ENCODE measurements at places on chromosomes 16 and 17. TPM values are rescaled to one million over a fixed set of nuclear protein-coding genes. Genes with fewer than 3 reads are reported as not detected.

Gene PDIA2
- not detected for total RNA-seq

Gene CNTNAP1
- 40.1 TPM for total RNA-seq

DNA sequence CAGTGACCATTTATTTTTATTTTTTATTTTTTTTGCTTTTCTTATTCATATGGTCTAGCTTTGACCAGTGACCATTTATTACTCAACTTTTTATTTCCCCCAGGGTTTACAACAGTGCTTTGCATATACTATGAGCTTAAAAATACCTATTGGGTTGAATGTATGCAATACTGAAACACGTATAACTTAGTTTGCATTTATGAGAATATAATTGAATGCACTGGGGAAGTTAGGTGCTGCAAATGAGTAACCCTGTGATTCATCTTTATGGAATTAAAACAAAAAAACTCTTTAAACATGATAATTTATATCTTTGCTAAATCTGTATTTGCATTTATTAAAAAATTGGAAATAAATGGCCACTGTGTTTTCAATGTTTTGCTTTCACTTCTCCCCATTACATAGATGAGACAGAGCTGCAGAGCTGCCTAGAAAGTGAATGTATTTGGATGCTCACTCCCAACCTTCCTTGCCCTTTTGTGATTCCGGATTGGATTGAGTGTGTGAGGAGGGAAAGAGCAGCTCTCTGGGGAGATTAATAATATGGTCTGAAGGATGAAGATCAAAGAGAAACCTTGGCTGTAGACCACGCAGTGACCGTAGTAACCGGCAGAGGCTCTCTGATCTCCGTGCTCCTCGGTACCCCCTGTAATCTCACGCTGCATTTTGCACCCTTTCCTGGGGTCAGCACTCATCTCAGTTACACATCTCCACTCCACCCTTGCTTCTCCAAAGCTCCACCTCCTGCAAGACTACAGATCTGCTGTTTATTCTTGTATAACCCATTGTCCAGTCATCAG is 14.3 kb downstream of the TMEM100 start:
- no peaks in the 10 kb centered on the region for H3K36me3 ChIP-seq
- no peak overlapping the region for H3K27ac ChIP-seq
- DNase-seq = no peak
- peaks cover 8% of the 10 kb centered on the region for H3K4me1 ChIP-seq
- H3K27me3 ChIP-seq = peaks cover 4% of the 10 kb centered on the region

Gene IL17C
- total RNA-seq = not detected

GRCh38 chr17:61015966-61016365 is 338.3 kb downstream of the BCAS3 start:
- H3K36me3 ChIP-seq = no peaks in the 10 kb centered on the region
- H3K27ac ChIP-seq = no peak overlapping the region
- no peaks in the 10 kb centered on the region for H3K27me3 ChIP-seq
- peak; percentile 57 for DNase-seq
- peak overlapping the region; percentile 19 for H3K4me3 ChIP-seq
- peaks cover 4% of the 10 kb centered on the region for H3K4me1 ChIP-seq

Gene CES3
- total RNA-seq = 1.3 TPM

GRCh38 chr16:74926805-74927204 is 58.1 kb downstream of the WDR59 start:
- no peak overlapping the region for H3K27ac ChIP-seq
- H3K27me3 ChIP-seq = no peaks in the 10 kb centered on the region
- H3K4me3 ChIP-seq = no peak overlapping the region
- H3K4me1 ChIP-seq = no peaks in the 10 kb centered on the region
- no peaks in the 10 kb centered on the region for H3K36me3 ChIP-seq

Gene SLC5A10
- under 0.01 TPM for total RNA-seq

GRCh38 chr16:72996291-72997062 is 51.5 kb downstream of the ZFHX3 start:
- no peaks in the 10 kb centered on the region for H3K27me3 ChIP-seq
- no peak for DNase-seq
- no peak overlapping the region for H3K4me3 ChIP-seq
- H3K36me3 ChIP-seq = no peaks in the 10 kb centered on the region

- no peak for DNase-seq
- no peaks in the 10 kb centered on the region for H3K36me3 ChIP-seq
- no peak overlapping the region for H3K4me3 ChIP-seq
- H3K27ac ChIP-seq = no peak overlapping the region
- H3K4me1 ChIP-seq = no peaks in the 10 kb centered on the region
- peaks cover 3% of the 10 kb centered on the region for H3K27me3 ChIP-seq
These were observed 303.7 kb upstream of the TNRC6C start for GRCh38 chr17:77654850-77655249.

Gene KRTAP17-1
- total RNA-seq = not detected

- H3K27me3 ChIP-seq = no peaks in the 10 kb centered on the region
- H3K27ac ChIP-seq = no peak overlapping the region
- H3K36me3 ChIP-seq = no peaks in the 10 kb centered on the region
These were observed 7.9 kb upstream of the FAM83G start for GRCh38 chr17:19012171-19013080.

GRCh38 chr17:71441098-71441497 is 679.7 kb upstream of the SOX9 start:
- peak overlapping the region; percentile 1 for H3K27ac ChIP-seq
- peak; percentile 97 for DNase-seq
- no peaks in the 10 kb centered on the region for H3K27me3 ChIP-seq
- no peak overlapping the region for H3K4me3 ChIP-seq
- no peaks in the 10 kb centered on the region for H3K36me3 ChIP-seq
- peaks cover 10% of the 10 kb centered on the region for H3K4me1 ChIP-seq

- DNase-seq = no peak
- no peak overlapping the region for H3K4me3 ChIP-seq
- no peak overlapping the region for H3K27ac ChIP-seq
- H3K27me3 ChIP-seq = no peaks in the 10 kb centered on the region
- H3K4me1 ChIP-seq = no peaks in the 10 kb centered on the region
These were observed 52.9 kb downstream of the SEC14L1 start for GRCh38 chr17:77193653-77194052.

DNA sequence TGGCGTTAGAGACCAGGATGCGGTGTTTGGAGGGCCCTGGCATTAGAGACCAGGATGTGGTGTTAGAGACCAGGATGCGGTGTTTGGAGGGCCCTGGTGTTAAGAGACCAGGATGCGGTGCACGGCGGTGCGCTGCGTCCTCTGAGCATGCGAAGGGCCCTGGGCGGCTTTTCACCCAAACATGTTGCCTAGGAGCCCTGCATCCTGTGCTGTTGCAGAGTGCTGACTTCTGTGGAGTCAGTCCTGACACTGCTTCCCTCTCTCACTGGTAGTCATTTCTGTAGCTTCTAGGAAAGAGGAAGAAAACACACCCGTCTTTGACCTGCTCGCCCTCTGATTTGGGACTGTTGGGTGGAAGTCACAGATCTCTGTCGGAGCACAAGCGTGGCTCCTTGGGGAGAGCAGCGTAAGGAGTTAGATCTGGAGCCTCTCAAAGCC is 141.2 kb downstream of the LAT start:
- H3K27me3 ChIP-seq = no peaks in the 10 kb centered on the region
- no peaks in the 10 kb centered on the region for H3K36me3 ChIP-seq
- no peak overlapping the region for H3K4me3 ChIP-seq
- no peaks in the 10 kb centered on the region for H3K4me1 ChIP-seq
- H3K27ac ChIP-seq = no peak overlapping the region

- no peak overlapping the region for H3K27ac ChIP-seq
- H3K27me3 ChIP-seq = no peaks in the 10 kb centered on the region
- no peak overlapping the region for H3K4me3 ChIP-seq
- DNase-seq = no peak
- H3K36me3 ChIP-seq = no peaks in the 10 kb centered on the region
These were observed 3.9 kb upstream of the RMI2 start for GRCh38 chr16:11341371-11341770.

Gene MTHFSD
- total RNA-seq = 13.6 TPM

GRCh38 chr17:72381597-72382397 is 261.0 kb downstream of the SOX9 start:
- H3K4me1 ChIP-seq = peaks cover 12% of the 10 kb centered on the region
- no peak for DNase-seq
- no peak overlapping the region for H3K4me3 ChIP-seq
- no peak overlapping the region for H3K27ac ChIP-seq
- no peaks in the 10 kb centered on the region for H3K27me3 ChIP-seq

DNA sequence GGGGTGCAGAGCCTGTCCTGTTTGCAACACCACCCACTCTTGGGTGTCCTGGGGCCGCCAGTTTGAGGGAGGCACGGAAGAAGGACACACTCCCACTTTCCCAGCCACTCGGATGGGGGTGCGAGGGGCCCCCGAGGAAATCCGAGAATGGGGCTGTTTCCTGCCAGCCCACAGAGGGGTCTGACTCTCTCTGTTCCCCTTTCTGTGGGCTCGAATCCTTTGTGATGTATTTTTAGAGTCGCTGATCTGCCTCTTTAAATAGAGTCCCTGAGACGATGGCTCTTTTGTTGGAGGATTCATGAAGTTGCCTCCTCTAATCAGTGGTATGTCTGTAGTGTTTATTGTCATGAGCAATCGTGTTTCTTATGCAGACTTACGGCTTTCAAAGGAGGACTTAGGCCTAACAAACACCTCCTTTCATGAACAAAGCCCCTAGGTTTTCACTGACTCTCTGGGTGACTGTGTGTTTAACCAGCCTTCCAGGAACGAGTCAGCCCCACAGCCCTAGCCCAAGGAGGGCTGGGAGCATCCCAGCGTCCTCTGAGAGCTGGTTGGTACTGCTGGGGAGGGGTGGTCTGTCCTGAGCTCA is 29.1 kb downstream of the CIBAR2 start:
- no peaks in the 10 kb centered on the region for H3K4me1 ChIP-seq
- DNase-seq = no peak
- H3K36me3 ChIP-seq = peaks cover 9% of the 10 kb centered on the region

GRCh38 chr17:12592941-12593340 is 72.7 kb upstream of the MYOCD start:
- no peak overlapping the region for H3K27ac ChIP-seq
- no peaks in the 10 kb centered on the region for H3K36me3 ChIP-seq
- no peak overlapping the region for H3K4me3 ChIP-seq
- DNase-seq = peak; percentile 16

Gene CCL15
- total RNA-seq = not detected

DNA sequence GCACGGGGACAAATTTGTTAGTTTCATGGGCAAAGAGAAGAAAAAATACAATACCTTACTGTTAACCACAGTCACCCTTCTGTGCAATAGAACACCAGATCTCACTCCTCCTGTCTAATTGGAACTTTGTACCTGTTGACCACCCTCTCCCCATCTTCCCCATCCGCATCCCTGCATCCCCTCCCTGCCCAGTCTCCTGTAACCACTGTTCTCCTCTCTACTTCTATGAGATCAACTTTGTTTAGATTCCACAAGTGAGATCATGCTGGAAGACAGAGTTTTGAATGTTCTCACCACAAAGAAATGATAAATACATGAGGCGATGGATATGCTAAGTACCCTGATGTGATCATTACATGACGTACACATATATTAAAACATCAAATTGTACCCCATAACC is 47.7 kb downstream of the CLEC16A start:
- peak overlapping the region; percentile 93 for H3K27ac ChIP-seq
- DNase-seq = peak; percentile 94
- no peak overlapping the region for H3K4me3 ChIP-seq
- no peaks in the 10 kb centered on the region for H3K27me3 ChIP-seq

DNA sequence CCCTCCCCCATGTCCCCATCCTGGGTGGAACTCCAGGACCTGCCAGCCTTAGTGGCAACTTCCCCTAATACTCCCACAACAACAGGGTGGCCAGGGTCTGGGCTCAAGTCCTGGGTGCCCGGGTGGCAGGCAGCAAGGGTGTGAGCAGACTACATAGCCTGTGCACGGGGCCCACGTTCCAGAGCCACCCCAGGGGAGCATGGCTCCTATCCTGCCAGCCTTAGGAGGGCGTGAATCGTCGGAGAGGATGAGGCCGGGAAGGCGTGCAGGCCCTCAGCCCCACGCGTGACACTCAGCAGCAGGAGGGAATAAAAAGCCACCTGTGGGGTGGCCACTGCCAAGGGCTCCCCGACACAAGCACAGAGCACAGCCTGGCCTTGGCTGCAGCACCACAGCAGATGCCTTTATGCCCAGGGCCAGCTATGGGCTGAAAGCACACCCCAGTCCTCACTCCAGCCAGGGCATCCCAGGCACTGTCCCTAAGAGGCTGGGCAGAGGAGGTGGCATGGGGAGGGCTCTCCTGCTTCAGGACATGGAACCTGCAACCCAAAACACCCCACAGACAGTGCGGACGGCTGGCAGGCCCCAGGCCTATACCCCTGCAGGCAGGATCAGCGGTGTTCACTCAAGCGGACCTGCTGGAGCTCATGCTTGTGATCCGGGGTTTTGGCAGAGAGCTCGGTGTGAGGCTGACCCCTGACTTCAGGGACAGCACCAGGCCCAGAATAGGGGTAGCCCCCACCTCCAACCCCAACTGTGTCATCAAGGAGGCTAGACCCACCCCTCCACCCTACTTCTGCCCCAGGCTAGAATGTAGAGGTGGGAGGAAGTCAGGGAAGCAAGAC is 2.7 kb downstream of the BCAR1 start:
- peaks cover 71% of the 10 kb centered on the region for H3K4me1 ChIP-seq
- H3K27me3 ChIP-seq = no peaks in the 10 kb centered on the region
- peaks cover 3% of the 10 kb centered on the region for H3K36me3 ChIP-seq
- H3K27ac ChIP-seq = peak overlapping the region; percentile 97
- DNase-seq = no peak
- no peak overlapping the region for H3K4me3 ChIP-seq

DNA sequence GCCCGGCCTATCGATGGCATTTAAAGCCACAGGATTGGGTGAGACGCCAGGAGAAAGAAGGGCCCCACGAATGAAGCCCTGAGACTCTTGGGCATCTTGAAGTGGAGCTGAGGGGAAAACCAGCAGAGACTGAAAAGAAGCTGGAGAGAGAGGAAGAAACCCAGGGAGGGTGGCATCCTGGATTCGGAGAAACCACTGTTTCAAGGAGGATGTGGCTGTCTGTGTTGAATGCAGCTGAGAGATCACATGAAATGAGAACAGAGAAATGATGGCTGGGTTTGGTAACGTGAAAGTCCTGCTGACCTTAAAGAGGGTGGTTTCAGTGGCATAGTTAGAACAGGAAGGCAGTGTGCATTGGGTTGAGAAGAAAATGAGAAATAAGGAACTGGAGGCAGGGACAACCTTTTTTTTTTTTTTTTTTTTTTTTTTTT is 3.8 kb downstream of the TNFSF12 start:
- H3K27ac ChIP-seq = no peak overlapping the region
- no peaks in the 10 kb centered on the region for H3K36me3 ChIP-seq
- H3K4me3 ChIP-seq = no peak overlapping the region
- peaks cover 4% of the 10 kb centered on the region for H3K4me1 ChIP-seq
- no peak for DNase-seq
- H3K27me3 ChIP-seq = no peaks in the 10 kb centered on the region

- no peaks in the 10 kb centered on the region for H3K27me3 ChIP-seq
- H3K36me3 ChIP-seq = peaks cover 2% of the 10 kb centered on the region
- peaks cover 8% of the 10 kb centered on the region for H3K4me1 ChIP-seq
- H3K27ac ChIP-seq = peak overlapping the region; percentile 89
- H3K4me3 ChIP-seq = peak overlapping the region; percentile 83
These were observed 580 bp downstream of the RANGRF start for GRCh38 chr17:8289103-8289397.

Gene TP53TG3F
- not detected for total RNA-seq

DNA sequence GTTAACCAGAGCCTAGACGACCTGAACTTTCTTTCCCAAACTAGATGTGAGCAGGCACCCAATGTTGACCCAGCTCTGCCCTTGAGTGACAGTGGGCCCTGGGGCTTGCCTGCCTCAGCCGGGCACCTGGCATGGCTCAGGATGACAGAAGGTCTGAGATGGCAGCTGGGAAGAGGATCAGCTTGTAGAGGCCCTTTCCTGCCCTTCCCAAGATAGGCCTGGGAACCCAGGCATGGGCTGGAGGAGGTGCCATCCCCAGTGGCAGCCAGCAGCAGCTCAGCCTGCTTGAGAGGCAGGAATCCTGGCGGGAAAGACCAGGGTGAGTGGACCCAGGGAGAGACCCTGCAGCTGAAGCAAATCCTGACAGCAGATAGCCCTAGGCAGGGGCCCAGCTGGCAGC is 59.1 kb downstream of the PIPOX start:
- H3K36me3 ChIP-seq = peaks cover 7% of the 10 kb centered on the region
- no peak overlapping the region for H3K27ac ChIP-seq
- DNase-seq = no peak

Measured in fibroblast of lung (primary cell).